ENCODE measurements at places on chromosomes 5 and 9.

GRCh38 chr5:82489683-82490082 lies 211.5 kb upstream of the RPS23 start:
- no peak for DNase-seq

DNA sequence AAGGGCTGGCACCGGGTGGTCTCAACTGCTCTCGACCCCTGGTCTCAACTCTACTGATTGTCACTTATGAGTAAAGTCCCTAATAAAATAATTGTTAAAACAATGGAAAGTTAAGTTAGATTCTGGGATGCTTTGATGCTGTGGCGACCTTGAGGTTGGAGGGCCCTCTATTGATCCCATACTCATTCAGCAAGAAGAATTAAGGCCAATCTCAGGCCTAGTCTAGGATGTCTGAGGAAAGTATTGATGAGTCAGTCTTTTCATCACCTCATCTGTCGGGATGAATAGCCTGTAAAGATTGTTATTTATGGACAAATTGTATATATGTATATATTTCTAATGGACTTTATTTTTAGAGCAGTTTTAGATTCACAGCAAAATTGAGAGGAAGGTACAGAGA lies 50.8 kb downstream of the WDR36 start:
- DNase-seq = no peak

DNA sequence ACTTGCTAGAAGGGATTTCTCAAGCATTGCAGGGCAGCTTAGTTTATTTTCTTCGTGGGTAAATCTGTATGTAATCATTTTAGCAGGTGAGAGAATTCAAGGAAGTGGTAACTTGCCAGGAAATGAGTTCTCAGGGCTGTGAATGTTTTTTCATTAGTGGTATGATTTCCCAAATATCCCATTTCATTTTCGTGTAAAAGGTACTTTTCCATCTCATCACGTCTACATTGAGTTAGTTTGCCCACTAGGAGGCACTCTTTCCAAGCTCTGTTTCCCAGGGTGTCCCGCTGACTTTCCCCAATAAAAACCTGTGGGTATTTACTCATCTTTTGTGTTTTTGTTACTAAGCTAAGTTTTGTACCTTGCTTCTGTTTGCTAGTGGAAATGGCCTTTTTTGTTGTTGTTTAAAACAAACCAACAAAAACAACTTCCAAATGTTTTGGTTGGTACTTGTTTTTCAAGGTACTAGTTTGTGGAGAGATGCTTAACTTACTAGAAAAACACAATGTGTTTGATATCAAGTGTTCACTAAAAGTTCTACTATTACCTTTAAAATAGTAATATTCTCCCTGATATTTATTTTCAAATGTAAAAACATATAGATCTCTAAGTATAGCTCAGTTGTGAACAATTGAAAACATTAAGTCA lies 373.6 kb downstream of the ADGRV1 start:
- DNase-seq = peak; percentile 10

DNA sequence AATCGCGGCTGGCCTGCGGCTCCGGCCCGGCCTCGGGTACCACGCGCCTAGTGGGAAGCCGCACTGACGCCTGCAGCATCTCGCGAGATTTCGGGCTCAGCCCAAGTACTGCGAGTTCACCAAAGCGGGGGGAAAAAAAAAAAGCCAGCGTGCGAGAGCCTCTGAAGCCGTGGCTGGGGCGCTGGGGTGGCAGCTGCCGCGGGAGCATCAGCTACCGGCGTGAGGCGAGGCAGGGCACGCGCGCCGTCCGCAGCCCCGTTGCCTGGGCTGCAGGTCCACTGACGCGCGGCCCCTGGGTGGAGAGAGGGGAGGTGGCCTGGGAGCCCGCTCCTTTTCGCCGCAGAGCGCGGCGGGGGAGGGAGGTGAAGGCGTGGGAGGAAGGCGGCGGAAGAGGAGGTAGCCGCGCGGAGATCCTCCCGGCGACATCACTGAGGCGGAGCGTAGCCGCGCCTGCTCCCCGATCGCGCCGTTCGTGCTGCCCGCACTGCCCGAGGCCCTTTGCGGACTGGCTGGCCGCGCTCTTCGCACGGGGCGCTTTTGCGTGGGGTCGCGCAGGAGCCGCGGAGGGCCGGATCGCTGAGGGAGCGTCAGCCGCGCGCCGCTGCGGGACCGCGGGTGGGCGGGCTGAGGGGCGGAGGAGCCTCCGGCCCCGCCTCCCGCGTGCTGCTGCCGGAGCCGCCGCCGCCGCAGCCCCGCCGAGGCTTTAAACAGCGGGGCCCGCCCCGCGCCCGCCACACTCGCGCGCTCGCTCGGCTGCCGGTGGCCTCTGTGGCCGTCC lies at the start of gene SLC12A2:
Gene SLC12A2, plus strand, starts transcription at position 734 of the 778 bp plus-strand sequence. CDS start 189 bp downstream, outside the sequence.
- DNase-seq = peak; percentile 88

- DNase-seq = no peak
These were observed 266.5 kb downstream of the MSX2 start for GRCh38 chr5:174990909-174991308.

GRCh38 chr5:57681942-57682341 lies 199.3 kb upstream of the ACTBL2 start:
- no peak for DNase-seq

- DNase-seq = no peak
These were observed 28.1 kb downstream of the TTC23L start for GRCh38 chr5:34866989-34867471.

GRCh38 chr9:22415941-22416691 lies 30.5 kb upstream of the DMRTA1 start:
- no peak for DNase-seq

DNA sequence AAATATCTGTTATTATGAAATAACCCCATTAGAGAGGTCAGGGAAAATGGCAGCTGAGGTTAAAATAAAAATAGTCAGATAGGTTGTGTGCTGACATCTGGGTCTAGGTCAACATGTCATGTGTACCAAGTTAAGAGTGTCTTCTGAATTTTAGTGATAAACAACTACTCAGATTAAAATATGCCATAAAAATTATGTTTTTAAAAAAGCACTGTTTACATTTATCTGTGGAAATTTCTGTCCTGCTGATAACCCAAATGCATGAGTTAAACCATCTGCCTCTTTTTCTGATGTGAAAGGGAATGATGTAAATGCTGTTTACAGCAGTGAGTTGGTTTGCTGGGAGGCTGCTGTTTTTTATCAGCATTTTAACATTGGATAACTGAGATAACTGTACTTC lies 361.2 kb upstream of the TARS1 start:
- no peak for DNase-seq

DNA sequence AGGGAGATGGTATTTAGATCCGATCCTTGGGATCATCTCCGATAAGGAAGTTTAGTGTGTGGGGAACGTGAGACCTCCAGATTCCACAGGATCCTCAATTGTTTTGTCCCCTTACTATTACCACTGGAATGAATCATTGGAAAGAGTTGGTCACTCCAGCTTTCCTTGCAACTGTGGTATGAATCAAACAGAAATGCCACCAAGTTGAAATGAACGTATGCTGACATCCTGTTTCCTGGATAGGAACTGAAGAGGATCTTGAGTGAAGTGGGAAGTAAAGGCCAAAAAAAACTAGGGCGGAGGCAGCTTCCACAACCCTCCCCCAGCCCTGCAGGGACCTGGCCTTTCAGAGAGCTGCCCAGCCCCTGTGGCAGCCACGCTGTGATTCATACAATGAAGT lies 23.9 kb downstream of the IRX1 start:
- no peak for DNase-seq

GRCh38 chr9:70998962-70999361 lies 122.5 kb downstream of the TRPM3 start:
- DNase-seq = no peak

DNA sequence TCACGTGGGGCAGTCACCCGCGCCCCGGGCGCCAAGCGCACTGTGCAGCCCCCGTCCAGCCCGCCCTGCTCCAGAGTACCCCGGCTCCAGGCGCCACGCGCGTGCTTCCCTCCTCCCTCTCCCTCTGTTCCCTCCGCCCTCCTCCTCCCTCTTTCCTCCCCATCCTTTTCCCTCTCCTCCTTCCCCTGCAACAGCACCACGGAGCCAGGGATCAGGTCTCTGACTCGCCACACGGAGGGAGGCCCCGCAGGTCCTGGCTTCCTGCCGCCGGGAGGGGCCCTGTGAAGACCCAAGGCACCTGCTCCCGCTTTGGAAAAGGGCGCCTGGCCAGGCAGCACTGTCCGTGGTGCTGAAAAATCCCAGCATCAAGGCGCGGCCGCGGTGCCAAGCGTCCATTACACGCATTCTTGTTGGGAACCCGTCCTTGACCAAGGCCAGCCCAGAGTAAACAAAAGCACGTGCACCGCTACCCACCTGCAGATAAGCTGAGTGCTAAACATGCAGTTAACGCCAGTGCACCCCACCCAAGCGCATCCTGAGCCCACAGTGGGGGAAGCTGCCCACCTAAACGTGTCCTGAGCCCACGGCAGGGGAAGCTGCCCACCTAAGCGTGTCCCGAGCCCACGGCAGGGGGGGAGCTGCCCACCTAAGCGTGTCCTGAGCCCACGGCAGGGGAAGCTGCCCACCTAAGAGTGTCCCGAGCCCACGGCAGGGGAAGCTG lies 21.7 kb downstream of the SLC6A18 start:
- DNase-seq = no peak

DNA sequence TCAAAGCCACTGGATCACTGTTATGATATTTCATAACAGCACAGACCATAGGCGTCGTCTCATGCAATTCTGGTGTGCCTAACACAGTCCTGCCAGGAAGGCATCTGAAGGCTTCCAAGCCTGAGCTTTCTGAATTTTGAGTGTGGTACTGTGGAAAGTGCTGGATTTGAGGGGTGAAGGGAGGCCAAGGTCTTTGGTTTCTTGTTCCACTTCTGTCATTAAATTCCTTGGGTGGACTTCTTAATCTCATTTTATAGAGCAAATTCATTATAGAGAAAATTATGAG lies 441.3 kb upstream of the PIK3R1 start:
- DNase-seq = no peak

DNA sequence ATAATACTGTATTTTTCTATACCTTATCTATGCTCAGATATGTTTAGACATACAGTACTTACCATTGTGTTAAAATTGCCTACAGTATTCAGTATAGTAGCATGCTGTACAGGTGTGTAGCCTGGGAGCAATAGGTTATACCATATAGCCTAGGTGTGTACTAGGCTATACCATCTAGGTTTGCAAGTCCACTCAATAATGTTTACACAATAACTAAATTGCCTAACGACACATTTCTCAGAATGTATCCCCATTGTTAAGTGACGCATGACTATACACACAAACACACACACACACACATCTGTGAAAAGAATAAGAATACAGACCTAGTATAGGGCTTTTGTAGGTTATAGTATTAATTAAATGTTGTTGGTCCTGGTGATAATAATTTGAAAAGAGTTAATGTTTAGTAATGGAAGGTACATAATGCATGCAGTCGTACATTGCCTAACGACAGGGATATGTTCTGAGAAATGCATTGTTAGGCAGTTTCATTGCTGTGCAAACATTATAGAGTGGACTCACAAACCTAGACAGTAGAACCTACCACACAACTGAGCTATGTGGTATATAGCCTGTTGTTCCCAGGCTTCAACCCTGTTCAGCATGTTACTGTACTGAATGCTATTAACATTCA lies 13.6 kb downstream of the TDRD7 start:
- no peak for DNase-seq

DNA sequence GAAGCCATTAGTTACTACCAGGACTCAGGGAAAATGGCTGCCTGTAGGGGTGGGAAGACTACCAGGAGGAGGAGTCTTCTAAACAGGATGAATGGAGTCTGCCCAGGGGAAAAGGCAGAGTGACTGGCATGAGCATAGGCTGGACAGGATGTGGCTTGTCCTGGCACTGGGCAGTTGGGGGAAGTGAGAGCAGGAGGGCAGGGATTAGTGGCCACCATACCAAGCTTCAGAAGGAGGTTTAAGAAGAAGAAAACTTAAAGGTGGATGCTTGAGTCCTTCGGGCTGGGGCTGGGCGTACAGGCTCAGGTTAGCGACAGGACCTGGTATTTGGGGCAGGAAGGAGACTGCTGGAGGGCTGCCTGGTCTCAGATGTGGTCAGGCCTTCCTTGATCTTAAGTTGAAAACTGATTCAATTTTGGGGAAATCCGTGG lies 5.0 kb upstream of the NSD1 start:
- DNase-seq = no peak

- peak; percentile 16 for DNase-seq
These were observed 31.0 kb downstream of the MTREX start for GRCh38 chr5:55338810-55339243.

DNA sequence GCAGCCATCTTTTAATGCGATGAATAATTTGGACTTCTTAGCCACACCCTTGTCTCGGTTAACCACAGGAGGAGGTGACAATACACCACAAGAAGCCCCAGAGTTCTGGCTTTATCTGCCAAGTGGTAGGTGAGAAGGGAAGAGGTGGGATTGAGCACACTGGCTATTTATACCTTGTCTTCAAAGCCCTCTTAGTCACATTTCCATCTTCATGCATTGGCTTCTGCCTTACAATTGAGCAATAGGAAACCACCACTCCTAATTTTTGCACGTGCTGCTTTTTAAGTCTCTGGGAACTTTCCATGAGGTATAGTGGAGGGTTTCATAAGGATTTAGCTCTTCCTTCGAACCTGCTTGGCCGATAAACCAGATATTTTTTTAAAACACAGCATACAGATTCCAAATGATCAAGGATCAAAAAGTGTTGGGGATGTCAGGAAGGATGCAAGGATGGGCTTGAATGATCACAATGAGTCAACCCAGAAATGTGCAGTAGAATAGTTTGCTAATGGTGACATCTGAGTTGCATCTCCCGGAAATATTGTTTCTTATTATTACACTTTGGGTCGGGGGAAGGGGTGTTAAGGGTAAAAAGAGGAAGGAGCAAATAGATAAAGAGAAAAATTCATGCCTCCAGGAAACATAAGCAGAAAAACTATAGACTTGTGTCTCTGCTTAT lies 25.5 kb downstream of the PLAC8L1 start:
- no peak for DNase-seq

DNA sequence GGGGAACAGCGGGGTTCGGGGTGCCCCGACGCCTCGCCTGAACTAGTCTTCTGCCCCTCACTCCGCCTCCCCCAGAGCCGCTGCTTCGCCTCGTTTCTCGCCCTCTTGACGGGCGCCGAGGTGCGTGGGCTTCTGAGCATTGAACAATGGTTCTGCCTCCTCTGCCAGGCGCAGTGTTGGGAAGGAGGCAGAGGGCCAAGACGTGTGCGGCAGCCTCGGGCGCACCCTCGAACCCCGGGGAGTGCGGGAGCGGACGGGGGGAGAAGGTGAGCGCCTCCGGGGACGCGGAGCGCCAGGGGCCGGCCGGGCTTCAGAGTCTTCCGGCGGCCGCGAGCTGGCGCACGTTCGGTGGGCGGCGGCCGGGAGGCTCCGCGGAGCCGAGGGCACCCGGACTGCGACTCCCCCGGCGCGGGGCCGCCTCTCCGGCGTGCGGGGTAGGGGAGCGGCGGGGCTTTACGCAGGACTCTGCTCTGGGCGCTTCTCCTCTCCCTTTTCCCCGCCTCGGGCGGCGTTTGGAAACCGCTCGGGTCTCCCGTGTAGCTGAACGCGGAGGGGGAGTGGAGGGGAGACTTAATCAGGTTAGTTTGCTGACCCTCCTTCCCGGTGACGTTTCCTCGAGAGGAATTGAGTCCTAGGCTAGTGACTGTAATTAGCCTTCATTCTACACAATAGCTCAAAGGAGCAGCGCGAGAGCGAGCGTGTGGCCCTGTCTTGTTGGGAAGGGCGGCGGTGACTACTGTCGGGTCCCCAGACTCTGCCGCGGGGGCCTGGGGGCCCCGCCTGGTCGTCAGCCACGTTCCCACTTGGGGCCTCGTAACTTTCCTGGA lies 1.1 kb downstream of the VLDLR start:
- no peak for DNase-seq

GRCh38 chr9:99491408-99492158 lies 269.5 kb downstream of the SEC61B start:
- DNase-seq = no peak

- no peak for DNase-seq
These were observed 197.8 kb downstream of the HSPA4 start for GRCh38 chr5:133249593-133249992.

GRCh38 chr5:6759401-6759800 lies 46.2 kb downstream of the TENT4A start:
- no peak for DNase-seq

All from stimulated activated CD4-positive, alpha-beta T cell treated with anti-CD3 and anti-CD28 coated beads, Interleukin-2, amount 100 ng/mL, for 4 hours (primary cell).